ENCODE measurements at places on chromosomes 1 and 21.

GRCh38 chr1:198122693-198123092, 34.1 kb upstream of the NEK7 start:
- DNase-seq, result no peak

GRCh38 chr1:174445817-174446216, 1.9 kb upstream of the GPR52 start:
- no peak for DNase-seq

- DNase-seq, result no peak
Measured at GRCh38 chr1:157830887-157831286, 10.7 kb downstream of the CD5L start.

GRCh38 chr1:174052621-174053020, 30.5 kb upstream of the RC3H1 start:
- DNase-seq, result no peak

GRCh38 chr1:29506678-29507225, 270.4 kb downstream of the PTPRU start:
- DNase-seq, result no peak

DNA sequence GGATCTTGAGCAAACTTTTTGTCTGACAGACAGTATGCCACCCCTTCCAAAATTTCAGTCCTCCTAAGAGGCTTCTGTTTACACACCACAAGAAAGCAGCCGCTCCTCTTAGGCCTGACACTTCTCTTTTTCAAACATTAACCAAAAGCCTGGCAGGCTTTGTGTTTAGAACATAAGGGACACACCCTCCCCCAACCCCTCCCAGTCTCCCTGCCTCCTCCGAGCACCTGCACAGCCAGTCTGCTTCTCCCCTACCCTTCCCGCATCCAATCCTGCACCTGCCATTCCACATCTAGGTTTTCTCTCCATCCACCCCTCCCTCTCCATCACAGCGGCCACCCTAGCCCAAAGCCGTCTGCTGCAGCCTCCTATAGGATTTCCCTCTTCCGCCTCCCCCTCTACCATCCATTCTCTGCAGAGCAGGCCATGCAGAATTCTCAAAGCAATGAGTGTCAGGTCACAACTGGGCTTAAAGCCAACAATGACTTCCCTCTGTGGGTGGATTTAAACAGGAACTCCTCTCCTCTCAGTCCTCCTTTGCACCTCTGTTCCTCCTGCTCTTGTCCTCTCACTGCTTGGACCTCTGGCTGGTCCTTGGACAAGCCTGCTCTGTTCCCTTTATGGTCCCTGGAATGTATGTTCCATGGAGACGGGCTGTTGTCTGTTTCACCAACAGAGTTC, 478.2 kb downstream of the NPHP4 start:
- no peak for DNase-seq

- DNase-seq, result no peak
Measured at GRCh38 chr21:44347911-44348451, 5.4 kb upstream of the TRPM2 start.

DNA sequence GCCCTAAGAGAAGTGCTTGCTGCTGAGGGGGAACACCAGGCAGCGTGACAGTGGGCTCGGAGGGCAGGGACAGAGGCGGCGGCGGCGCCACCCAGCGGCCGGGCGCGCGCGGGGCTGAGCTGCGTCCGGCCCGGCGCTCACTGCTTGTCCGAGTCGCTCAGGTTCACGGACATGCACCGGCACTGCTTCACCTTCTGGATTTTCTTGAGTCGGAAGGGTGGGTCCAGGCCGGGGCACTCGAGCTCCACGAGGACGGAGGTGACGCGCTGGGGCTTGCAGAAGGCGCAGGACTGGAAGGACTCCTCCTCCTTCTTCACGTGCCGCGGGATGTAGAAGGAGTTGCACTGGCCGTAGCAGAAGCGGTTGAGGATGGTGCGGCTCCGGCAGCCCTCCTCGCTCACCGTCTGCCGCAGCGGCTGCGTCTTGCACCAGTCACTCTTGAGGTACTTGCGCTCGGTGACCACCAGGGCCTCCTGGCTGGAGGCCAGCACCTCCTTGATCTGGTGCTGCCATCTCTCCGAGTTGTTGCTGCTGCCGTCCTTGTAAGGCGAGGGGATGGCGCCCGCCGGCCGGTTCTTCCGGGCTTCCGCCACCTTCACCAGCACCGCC, 119.0 kb downstream of the GREM2 start:
- DNase-seq, result no peak

DNA sequence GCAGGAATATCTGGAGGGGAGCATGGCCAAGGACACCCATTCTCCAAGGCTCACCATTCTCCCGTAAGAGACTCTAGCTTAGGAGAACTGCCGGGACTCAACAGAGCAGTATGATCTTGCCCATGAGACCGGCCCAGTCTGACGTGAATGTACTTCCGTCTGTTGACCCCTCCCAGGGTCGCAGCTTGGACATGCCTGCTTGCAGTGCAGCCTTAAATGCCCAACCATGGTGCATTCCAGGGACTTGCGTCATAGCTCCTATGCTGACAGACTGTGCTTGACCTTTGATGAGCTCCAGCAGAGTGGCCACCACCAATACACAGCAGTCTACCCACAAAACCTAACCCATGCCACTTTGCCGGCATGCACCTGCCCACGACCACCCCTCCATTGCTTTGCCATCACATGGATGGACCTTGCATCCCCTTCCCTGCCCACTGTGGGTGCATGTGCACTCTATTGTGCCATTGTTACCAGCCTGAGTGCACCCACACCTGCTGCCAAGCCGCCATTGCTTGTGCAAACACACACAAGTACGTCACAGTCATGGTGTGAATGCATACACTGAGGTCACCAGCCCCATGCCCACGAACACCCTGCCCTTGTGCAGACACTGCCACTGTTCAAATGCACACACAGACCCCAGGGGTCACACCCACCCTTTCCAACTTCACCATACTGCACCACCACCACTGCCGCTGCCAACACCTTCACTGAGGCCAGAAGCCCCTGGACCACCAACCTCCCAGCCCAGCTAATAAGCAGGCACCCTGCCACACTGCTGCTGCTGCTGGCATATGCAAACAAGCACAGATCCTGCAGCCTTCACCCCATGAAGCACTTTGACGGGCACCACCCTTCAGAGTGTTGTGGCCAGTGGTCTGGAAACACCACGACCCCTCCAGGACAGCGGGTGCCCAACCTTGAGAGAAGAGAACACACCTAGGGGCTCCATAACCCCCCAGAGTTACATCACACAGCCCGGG, 1141.3 kb downstream of the BRINP3 start:
- DNase-seq, result no peak

GRCh38 chr1:41622859-41623732, 138.6 kb upstream of the EDN2 start:
- no peak for DNase-seq

Data from left renal pelvis (tissue), 4 donors.